ENCODE measurements at places on chromosomes 4 and X.

DNA sequence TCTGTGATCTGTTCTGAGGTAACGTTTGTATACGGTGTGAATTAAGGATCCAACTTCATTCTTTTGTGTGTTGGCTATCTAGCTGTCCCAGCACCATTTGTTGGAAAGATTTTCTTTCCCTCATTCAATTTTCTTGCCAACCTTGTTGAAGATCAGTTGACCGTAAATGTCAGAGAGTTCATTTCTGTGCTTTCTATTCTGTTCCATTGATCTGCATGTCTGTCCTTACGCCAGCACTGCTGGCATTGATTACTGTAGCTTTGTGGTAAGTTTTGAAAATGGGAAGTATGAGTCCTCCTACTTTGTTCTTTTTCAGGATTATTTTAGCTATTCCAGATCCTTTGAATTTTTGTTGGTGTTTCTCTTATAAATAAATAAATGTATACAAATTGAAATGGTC, 60.8 kb downstream of the MTMR1 start:
- no peak for DNase-seq

DNA sequence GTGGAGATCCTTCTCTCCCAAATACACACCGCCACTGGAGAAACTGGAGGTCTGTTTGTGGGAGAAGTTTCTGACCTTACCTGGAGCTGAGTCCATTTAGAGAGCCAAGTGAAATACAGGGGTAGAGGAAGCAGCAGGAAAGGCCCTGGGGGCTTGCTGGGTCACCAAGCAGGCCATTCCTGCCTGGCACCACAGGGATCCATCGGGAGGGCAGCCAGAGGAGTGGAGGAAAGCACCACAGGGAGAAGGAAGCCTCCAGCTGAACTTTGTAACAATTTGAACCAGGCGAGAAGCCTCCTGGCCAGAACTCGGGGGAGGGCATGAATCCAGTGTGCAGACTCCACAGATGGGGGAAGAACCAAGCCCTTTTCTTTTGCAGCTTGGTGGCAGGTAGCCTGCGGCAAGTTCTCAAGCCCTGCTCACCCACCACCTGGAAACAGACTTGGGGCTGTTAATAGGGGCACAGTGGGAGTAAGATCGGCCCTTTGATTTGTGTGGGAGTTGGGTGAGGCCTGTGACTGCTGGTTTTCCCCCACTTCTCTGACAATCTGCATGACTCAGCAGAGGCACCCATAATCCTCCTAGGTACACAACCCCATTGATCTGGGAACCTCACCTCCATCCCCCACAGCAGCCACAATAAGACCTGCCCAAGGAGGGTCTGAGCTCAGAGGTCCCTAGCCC, 94.6 kb downstream of the IRS4 start:
- no peak for DNase-seq

DNA sequence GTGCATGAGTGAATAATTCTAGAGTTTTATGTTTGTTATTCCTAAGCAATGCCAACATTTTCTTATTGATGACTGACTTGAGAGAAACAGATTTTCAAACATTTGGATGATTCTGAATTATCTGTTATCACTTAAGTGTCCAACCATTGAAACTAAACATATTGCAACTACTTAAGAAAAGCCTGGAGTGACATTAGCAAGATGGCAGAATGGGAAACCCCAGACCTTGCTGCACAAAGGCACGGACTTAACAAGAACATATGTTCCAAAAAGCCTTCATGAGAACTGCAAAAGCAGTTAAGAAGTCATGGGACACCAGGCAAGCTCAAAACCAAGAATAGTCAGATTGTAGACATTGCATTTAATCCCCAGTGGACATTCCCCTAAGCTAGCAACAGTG, 215.1 kb downstream of the DCHS2 start:
- DNase-seq: no peak

- DNase-seq: no peak
These were observed 29.8 kb upstream of the RELL1 start for GRCh38 chr4:37715889-37716402.

DNA sequence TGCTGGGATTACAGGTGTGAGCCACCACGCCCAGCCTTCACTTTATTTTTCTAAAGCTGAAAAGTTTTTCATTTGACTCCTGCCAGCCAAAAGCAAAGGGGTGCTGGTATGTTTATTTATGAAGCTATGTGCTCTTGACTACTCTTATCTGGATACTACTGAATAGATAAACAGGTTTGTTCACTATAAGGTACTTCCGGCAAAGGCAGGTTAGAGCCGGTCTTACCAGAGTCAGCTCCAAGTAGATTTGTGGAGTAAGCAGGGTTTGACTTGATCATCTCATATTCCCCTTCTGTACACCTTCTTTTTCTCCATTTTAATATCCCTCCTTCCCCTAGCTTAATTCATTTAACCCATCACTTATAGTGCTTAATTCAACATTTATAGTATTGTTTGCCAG, 175.4 kb upstream of the MBNL3 start:
- no peak for DNase-seq

GRCh38 chr4:139419388-139419914, 34.5 kb upstream of the RAB33B start:
- DNase-seq: no peak

DNA sequence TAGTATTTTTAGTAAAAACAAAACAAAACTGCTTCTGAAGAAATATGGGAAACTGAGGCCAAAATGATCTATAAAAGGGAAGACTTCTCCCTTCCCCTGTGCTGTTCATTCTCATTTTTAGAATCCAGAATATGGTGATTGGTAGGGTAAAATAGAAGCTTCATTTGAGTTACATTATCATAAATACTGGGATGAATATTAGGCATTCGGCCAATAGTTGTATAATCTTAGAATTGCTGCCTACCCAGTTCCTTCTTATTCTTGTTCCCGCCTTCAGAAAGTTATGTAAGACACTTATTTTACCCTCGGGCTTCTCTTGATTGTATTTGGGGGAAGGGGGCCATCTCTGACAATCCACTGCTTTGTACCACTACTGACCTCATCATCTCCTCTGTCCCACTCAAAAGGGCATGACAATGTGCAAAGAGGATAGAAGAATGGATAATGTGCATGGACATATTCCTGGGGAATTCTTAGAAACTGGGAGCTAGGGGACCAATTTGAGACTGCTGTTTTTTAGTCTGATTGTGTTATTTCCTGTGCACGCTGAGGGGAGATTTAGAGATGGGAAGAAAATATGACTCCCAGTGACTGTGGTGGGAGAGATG, 588 bp downstream of the ART3 start:
- DNase-seq: no peak

- DNase-seq: no peak
These were observed 789.3 kb downstream of the IL1RAPL1 start for GRCh38 chrX:29376584-29376983.

DNA sequence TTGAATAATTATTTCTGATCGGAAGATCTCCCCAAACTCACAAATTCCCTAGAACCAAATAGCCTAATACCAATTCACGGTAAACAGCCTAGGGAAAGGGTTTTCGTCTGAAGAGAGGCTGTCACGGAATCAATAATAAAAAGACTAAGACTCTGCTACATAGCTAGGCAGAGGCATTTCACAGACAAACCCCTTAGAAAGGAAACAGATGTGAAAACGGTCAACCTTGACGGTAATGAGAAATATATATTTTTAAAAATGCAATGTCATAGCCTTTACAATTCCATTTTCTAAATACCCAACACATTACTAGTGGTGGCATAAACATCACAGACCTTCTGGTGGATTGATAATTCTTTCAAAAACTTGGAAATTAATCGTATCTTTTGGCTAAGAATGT, 28.4 kb downstream of the PROM1 start:
- DNase-seq: no peak

GRCh38 chrX:153441981-153442380, 3.9 kb downstream of the TREX2 start:
- DNase-seq: no peak

All from cortex of kidney (tissue), 1 donor.